Stimulated activated CD4-positive, alpha-beta T cell treated with anti-CD3 and anti-CD28 coated beads, Interleukin-4, amount 100 ng/mL, for 48 hours (primary cell): ENCODE measurements at places on chromosomes 16 and 17.

GRCh38 chr17:42289611-42290181 lies 1.4 kb downstream of the STAT5A start:
- peak; percentile 38 for DNase-seq

DNA sequence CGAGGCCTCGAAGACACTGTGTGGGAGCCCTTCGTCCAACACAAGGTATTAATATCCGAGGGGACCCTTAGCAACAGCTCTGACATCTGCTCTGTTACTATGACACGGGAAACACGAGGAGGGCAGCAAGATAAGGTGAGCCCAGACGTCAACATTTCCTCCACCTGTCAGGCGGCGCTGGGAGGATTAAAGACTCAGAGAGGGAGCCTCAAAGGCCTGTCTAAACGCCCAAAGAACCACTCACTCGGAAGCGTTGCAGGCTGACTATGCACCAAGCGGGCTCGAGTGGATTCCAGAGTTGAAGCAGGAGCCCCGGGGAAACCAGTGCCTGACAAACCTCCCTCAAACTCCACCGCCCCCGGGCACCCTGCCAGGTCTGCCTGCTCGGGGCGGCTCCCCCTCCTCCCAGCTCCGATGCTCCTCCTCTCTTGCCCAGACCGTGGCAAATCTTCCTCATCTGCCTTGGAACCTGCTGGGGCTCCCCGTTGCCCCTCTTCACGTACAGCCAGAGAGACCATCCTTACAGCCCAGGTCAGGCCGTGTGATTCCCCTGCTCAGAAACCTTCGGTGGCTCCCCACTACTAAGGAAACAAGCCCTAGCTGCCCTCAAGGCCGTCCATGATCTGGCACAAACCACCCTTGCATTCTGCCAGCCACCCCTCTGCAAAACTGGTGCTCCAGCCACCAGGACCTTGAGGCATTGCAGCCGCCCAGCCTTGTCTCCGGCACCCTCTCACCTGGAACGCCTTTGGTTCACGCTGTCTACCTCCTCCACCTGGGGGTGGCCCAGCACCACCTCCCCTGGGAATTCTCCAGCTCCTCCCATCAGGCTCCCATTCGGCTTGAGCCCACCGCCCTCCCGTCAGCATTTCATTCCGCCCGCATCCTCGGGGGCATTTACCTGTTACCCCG lies 16.2 kb downstream of the RPH3AL start:
- peak; percentile 29 for DNase-seq

GRCh38 chr17:78963378-78963777 lies 16.3 kb downstream of the LGALS3BP start:
- no peak for DNase-seq

DNA sequence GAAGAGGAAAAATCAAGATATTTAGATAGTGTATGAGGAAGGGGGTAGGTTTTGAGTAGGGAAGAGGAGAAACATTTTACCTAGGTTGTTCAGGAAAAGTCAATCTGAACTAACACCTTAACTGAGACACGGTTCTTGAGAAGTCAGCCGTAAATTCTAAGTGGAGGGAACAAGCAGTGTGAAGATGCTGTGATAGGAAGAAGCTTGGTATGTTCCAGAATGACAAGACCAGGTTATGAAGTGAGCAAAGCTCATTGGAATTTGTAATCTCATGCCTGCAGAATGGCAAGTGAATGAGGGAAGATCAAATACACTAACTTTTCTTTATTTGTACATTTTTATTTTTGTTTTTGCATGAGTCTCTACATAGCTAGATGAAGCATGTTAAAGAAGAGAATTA lies 307.6 kb downstream of the ZFHX3 start:
- no peak for DNase-seq

DNA sequence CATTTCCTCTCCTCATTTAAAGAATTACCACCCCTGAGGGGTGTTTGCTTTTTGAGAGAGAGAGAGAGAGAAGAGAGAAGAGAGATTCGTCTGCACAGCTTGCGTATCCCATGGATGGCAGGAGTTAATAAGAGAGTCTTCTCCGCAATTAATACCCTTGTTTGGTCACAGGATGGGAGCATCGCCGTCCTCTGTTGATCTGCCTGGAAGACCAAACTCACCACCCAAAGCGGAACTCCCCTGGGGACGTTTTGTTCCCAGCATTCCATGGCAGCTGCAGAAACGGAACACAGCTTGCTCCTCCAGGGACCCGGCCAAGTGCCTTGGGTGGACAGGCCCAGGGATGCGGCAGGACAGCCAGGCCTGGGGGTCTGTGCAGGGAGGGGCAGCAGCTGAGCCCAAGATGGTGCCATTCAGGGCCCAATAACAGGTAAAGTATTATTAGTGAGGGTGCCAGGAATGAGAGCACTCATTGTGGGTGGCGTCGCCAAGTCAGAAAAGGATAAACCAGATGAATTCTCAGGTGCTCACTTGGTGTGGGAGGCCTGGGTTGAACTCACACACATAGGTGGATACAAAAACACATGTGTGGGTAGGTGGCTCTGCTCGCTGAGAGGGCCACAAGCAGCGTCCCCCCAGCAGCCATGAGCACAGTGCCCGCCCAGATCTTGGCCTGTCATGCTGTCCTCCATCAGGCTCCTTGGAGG lies 83.1 kb downstream of the NT5M start:
- no peak for DNase-seq

DNA sequence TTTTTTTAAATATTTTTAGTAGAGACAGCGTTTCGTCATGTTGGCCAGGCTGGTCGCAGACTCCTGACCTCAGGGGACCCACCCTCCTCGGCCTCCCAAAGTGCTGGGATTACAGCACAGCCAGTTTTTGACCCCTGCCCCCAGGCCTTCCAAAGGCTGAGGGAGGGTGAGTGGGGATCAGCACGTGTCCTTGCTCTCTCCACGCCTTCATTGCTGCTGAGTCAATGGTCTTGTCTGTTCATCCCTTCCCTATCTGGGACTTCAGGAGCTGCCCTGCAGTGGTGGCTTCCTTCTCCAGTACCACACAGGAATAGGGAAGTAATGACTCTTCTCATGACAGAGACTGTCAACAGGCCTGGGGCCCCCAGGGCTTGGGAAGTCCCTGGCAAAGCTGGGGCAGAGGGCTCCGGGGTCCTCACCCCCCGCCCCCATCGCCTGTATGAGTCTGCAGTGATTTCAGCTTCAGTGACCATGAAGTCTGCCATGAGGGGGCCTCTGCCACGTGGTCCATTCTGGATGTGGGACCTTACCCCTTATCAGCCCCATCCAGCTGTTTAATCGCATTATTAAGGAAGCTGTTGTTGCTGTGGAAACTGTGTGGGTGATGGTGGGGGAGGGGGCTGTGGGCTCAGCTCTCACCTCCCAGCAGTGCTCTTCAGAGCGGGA lies 6.1 kb downstream of the ABCC3 start:
- DNase-seq: no peak

GRCh38 chr17:80456465-80457235 lies 19.8 kb downstream of the NPTX1 start:
- no peak for DNase-seq

DNA sequence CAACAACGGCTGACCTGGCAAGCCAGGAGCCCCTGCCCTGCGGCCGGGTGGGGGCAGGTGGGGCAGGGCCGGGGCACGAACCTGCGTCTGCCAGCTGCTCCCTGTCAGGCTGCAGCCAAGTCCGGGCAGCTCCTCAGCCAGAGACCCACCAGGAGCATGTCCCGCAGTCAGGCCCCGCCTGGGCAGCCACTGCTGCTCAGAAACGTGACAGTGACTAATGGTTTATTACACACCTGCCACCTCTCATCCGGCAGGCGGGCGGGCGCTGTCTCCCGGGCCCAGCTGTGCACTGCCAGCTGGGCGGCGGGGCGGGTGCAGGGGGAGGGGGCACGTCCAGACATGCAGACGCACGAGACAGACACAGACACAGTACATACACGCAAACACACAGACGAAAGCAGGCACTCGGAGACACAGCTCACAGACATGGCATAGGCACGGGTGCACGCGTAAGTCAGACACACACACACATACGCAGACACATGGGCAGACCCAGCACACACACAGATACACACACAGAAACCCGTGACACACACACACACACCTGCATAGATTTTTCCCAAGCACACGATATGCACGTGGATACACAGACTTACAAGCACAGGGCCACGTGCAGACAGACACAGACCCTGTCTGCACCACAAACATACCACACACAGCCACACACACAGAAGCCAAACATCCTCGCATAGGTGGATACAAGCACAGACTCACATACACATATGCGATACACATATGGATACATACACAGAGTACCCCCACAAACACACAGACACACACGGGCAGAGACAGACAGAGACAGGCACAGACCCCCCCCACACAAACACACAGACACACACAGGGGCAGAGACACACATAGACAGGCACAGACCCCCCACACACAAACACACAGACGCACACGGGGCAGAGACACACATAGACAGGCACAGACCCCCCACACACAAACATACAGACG lies 248.3 kb upstream of the CIBAR2 start:
- DNase-seq: no peak

DNA sequence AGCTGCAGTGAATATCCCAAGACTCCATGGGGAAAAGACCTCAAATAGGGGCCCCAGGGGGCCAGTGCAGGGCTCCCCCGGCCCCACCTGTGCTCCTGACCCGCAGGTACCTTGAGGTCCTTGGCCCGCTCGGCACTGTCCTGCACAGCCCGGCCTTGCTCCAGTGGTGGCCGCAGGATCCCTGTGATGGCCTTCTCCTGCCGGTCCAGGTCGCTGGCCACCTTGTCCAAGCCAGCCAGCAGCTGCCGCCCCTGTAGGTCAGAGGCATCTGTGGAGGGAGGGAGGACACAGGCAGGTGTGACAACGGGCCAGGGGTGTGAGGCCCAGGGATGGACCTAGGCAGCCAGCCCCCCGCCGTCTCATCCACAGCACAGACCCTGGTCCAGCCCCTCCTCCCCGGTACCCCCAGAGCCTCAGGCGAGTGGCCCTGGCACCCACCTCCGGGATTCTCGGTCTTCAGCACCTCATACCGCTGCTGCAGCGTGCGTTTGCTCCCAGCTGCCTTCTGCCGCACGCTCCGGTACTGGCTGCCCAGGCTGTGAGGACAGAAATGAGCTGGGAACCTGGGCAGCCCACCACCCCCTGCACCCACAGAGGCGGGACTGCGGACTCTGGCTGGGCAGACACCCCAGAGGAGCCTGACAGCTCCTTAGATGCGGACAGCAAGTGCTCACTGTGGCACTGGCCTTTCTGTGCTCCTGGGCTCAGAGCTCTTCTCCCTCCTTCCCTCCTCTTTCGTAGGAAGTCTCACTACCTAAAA lies 43.7 kb downstream of the PPL start:
- DNase-seq: no peak

GRCh38 chr16:86925067-86925791 lies 346.9 kb downstream of the FOXL1 start:
- no peak for DNase-seq

DNA sequence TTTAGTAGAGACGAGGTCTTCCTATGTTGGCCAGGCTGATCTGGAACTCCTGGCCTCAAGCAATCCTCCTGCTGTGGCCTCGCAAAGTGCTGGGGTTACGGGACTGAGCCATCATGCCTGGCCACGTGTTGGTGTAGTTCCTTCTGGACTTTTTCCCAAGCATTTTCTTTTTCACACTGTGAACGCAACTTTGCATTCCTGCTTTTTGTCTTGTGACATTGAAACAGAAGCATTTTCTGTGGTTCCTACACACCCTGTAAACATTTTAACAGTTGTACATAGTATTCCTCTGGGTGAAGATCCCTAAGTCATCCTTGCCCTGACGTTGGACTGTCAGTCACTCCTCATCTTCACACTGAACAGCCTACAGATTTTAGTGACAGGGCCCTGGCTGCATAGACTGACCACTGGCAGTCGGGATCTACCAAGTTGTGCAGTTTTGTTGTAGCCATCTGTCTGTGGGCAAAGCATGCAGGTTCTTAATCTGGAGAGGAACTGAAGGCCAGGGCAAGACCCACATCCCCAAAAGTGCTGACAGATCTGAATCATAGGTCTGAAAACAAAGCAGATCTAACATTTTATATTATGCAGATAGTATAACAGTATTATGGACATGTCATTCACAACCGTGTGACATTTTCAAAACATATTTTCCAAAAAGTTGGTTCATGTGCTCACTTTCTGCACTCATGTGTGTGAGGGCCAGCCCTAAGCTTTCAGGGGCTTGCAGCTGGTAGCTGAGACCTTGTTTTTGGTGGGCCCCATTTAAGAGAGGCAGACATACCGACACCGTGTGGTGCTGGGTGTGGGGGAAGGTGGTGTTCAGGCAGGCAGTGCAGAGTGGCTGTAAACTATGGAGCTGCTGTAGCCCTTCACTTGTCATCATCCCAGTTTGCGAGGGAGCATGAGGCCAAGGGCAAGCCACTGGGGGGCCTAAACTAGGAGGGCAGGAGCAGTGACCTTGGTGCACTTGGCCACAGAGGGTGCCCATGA lies 59.9 kb downstream of the EPN2 start:
- no peak for DNase-seq

DNA sequence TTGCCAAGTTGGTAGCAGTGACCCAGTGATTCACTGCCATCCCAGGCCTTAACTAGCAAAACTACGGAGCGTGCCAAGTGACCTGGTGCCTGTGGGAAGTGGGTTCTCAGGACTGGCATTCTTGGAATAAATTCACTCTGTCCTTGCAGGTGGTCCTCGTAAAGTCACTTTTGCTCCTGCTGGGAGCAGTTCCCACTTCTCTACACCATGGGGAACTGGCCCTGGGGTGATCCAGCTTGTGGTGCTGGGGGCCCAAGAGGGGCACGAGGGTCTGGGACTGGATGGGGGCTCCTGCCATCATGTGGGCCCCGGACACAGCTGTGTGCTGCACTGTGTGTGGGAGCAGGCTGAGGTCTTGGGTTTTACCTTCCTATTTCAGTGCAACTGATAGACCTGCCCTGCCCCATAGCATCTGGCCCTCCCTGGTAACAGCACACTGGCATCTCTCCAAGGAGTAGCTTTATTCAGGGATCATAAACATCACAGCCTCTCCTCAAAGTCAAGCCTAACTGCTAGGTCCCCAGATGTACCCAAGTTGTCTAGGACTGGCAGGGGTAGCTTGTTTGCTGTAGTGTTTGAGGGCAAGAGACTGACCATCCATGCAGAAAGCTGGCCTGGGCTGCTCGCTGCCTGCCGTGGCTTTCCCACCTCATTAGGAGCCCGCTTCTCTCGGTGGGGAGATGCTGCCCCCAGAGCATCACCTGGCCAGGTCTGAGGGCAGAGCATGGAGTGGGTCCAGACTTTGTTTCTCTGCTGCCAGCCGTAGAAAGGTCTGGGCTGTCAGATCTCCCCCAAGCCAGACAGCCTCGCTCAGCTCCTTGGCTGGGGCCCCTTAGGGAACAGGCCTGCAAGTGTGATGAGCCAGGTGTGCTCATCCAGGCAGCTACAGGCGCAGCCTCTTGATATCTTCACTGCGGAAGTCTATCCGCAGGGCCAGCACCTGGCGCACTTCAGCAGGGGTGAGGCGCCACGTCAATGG lies 26.0 kb downstream of the FCSK start:
- no peak for DNase-seq

DNA sequence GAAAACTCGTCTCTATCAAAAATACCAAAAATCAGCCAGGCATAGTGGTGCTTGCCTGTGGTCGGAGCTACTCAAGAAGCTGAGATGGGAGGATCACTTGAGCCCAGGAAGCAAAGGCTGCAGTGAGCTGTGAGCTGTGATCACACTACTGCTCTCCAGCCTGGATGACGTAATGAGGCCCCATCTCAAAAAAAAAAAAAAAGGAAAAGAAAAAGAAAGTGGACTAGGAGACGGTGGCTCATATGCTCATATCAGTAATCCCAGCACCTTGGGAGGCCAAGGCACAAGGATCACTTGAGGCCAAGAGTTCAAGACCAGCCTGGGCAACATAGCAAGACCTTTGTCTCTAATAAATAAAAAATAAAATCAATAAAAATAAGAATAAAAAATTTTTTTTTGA lies 8.8 kb upstream of the SUMO2 start:
- no peak for DNase-seq
